IMR-90 (cell line): ENCODE measurements at places on chromosomes 7 and 10. TPM values are rescaled to one million over a fixed set of nuclear protein-coding genes. Genes with fewer than 3 reads are reported as not detected.

- no peaks in the 10 kb centered on the region for H3K4me1 ChIP-seq
- no peaks in the 10 kb centered on the region for H3K27me3 ChIP-seq
- no peak for DNase-seq
- no peaks in the 10 kb centered on the region for H3K36me3 ChIP-seq
Measured at GRCh38 chr7:42587806-42588205, 324.1 kb downstream of the C7orf25 start.

DNA sequence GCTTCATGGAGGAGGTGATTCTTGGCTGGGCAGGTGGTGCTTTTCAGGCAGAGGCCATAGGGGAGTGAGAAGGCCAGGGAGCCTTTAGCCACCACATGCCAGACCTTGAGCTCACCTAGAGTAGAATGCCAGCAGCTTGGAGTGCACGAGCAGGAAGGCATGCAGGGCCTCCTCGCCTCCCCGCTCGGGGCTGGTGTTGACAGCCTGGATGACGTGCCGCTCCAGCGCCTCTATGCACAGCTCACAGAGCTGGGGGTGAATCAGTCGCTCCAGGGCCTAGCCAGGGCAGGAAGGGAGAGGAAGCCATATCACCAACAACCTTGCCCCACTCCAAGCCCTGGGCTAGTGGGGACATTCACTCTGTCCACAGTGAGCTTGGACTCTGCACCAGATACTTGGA is 15.7 kb downstream of the HPS1 start:
- H3K4me1 ChIP-seq, result peaks cover 9% of the 10 kb centered on the region; the same call in 1 of the 2 replicates
- DNase-seq, result no peak
- H3K4me3 ChIP-seq, result no peak overlapping the region
- no peaks in the 10 kb centered on the region for H3K27me3 ChIP-seq
- H3K27ac ChIP-seq, result no peak overlapping the region
- peaks cover 62% of the 10 kb centered on the region for H3K36me3 ChIP-seq

GRCh38 chr10:62735464-62736167 is 68.9 kb upstream of the ADO start:
- H3K4me3 ChIP-seq, result no peak overlapping the region

GRCh38 chr10:114426476-114426875 is 22.2 kb upstream of the AFAP1L2 start:
- H3K27ac ChIP-seq, result no peak overlapping the region
- no peaks in the 10 kb centered on the region for H3K4me1 ChIP-seq
- H3K36me3 ChIP-seq, result no peaks in the 10 kb centered on the region
- H3K4me3 ChIP-seq, result no peak overlapping the region
- DNase-seq, result no peak

DNA sequence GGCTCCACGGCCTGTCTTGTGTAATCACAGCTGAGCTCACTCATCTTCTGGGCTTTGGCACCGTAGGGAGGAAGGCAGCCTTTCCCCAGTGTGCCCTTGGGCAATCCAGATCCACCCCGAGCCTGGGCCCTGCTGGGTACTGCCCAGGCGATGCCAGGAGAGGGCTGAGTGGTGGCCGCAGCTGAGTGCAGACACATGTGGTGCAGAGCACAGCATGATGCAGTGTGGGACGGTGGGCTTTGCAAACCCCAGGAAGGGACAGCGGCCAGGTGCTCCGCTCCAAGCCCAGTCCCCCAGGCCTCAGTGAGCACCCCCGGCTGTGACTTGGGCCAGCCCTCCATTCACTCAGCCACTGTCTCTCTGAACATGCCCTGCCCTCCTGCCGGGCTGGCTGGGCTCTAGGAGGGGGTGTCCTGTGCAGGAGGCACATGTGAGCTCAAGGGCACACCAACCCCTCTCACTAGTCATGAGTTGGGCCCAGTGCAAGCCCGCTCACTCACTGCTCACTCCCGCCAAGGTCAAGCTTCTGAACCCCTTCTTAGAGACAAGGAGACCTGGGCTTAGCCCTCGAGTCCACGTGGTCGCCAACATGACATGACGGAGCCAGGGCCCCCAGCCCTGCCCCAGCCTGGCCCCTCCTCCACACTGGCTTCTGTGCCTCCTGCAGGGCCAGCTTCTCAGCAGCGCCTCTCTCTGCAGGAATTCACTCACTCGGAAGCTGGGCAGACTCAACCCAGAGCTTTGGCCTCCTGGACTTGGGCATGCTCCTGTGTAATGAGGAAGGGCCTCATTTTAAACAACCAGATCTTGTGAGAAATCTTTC is 77.5 kb upstream of the INSIG1 start:
- DNase-seq, result no peak
- H3K4me1 ChIP-seq, result peaks cover 3% of the 10 kb centered on the region; the same call in 1 of the 2 replicates
- H3K27ac ChIP-seq, result no peak overlapping the region

DNA sequence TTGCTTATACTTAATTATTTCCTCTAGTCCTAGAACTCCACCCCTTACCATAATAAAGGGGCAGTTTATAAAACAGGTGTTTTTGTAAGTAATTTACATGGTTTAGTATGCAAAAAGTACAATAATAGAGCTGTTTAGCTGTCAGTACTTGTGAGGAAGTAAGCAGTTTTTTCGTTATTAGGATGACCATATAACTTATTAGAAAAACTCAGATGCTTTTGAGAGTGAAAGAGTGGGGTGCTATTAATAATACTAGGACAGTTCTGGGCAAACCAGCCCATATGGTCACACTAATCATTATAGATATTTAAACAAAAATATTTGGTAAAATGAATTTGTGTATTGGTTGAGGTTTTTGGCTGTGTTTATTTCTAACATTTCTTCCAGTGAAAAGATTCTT is 201.9 kb upstream of the KAT6B start:
- H3K4me3 ChIP-seq, result no peak overlapping the region
- DNase-seq, result no peak
- H3K4me1 ChIP-seq, result no peaks in the 10 kb centered on the region
- H3K36me3 ChIP-seq, result no peaks in the 10 kb centered on the region

DNA sequence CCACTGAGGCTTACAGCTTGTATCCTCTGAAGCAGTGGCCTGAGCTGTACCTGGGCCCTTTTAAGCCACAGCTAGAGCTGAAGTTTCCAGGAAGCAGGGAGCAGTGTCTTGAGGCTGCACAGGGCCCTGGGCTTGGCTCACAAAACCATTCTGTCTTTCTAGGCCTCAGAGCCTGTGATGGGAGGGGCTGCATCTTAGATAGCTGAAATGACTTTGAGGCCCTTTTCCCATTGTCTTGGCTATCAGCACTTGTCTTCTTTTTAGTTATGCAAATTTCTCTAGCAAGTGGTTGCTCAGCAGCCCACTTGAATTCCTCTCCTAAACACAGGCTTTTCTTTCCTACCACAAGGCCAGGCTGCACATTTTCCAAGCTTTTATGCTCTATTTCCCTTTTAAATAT is 864.2 kb downstream of the REEP3 start:
- H3K4me3 ChIP-seq, result no peak overlapping the region
- H3K27ac ChIP-seq, result no peak overlapping the region
- no peaks in the 10 kb centered on the region for H3K27me3 ChIP-seq
- DNase-seq, result no peak
- H3K4me1 ChIP-seq, result no peaks in the 10 kb centered on the region

- no peak overlapping the region for H3K4me3 ChIP-seq
- H3K4me1 ChIP-seq, result peaks cover 6% of the 10 kb centered on the region; the same call in 1 of the 2 replicates
- no peaks in the 10 kb centered on the region for H3K27me3 ChIP-seq
- H3K27ac ChIP-seq, result no peak overlapping the region
- DNase-seq, result peak; percentile 52
Measured at GRCh38 chr7:138889582-138890498, 91.3 kb downstream of the KIAA1549 start.

GRCh38 chr7:94414980-94415379 is 20.3 kb downstream of the COL1A2 start:
- peaks cover 30% of the 10 kb centered on the region for H3K4me1 ChIP-seq
- no peaks in the 10 kb centered on the region for H3K27me3 ChIP-seq
- no peak for DNase-seq
- no peak overlapping the region for H3K4me3 ChIP-seq

DNA sequence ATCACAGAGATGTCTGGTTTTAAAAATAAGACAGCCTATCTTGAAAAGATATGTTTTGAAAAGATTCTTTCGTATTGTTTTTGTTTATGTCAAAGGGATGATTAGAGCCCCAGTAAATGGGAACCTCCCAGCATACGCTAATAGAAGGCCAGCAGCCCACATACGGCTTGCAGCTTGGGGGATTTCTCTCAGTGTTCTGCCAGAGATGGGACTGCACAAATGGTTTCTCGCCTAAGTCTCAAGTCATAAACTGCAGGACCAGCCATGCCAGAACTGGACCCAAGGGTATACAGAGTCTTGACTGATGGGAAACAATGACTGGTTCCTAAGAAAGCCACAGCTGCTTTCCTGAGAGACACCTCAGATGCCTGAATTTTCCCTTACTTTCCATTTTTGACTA is 306.9 kb upstream of the DGKB start:
- H3K4me1 ChIP-seq, result no peaks in the 10 kb centered on the region
- no peak overlapping the region for H3K27ac ChIP-seq
- no peaks in the 10 kb centered on the region for H3K27me3 ChIP-seq
- no peaks in the 10 kb centered on the region for H3K36me3 ChIP-seq
- H3K4me3 ChIP-seq, result no peak overlapping the region

- peak; percentile 8 for DNase-seq
- no peak overlapping the region for H3K4me3 ChIP-seq
- no peaks in the 10 kb centered on the region for H3K4me1 ChIP-seq
- H3K27ac ChIP-seq, result no peak overlapping the region
- no peaks in the 10 kb centered on the region; the same call in 1 of the 2 replicates for H3K27me3 ChIP-seq
- H3K36me3 ChIP-seq, result no peaks in the 10 kb centered on the region
Measured at GRCh38 chr10:15898046-15898445, 37.7 kb upstream of the MINDY3 start.

DNA sequence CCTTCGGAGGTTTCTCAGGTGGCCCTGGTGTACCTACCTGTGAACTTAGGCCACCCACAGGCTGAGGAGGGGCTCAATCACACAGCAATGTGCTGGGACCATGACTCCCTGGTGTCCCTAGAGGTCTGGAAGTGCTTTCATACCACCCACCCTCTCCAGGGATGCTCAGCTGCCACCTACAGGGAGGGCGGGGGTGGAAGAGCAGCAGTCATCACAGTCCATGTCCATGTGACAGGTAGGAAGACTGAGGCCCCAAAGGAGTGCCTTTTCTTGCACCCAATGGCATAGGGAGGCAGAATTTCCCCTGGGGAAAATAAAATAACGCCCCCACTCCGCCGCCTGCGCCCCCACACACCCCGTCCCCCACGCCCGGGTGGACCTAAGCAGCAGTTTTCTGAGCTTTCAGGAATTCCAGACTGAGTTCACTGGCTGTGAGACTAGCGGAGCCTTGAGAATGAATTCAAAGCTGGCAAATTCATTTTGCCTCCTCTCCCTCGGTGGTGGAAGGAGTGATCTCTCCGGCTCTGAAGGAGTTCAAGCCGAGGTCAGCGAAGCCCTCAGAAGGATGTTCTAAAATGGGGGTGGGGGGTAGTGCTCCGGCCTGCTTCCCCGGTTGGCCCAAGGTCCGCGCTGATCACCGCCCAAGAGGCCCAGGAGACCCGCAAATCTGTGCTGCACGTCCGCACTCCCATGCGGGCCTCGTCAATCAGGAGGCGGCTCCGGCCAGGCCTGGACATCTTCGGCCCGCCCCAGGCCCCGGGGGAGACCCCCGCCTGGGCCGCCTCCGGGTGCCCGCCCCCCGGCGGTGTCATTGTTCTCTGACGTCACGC is 2.1 kb upstream of the ZMIZ1 start:
- DNase-seq, result peak; percentile 35
- H3K4me3 ChIP-seq, result peak overlapping the region; percentile 42
- peak overlapping the region; percentile 78 for H3K27ac ChIP-seq
- H3K36me3 ChIP-seq, result no peaks in the 10 kb centered on the region
- no peaks in the 10 kb centered on the region for H3K27me3 ChIP-seq

DNA sequence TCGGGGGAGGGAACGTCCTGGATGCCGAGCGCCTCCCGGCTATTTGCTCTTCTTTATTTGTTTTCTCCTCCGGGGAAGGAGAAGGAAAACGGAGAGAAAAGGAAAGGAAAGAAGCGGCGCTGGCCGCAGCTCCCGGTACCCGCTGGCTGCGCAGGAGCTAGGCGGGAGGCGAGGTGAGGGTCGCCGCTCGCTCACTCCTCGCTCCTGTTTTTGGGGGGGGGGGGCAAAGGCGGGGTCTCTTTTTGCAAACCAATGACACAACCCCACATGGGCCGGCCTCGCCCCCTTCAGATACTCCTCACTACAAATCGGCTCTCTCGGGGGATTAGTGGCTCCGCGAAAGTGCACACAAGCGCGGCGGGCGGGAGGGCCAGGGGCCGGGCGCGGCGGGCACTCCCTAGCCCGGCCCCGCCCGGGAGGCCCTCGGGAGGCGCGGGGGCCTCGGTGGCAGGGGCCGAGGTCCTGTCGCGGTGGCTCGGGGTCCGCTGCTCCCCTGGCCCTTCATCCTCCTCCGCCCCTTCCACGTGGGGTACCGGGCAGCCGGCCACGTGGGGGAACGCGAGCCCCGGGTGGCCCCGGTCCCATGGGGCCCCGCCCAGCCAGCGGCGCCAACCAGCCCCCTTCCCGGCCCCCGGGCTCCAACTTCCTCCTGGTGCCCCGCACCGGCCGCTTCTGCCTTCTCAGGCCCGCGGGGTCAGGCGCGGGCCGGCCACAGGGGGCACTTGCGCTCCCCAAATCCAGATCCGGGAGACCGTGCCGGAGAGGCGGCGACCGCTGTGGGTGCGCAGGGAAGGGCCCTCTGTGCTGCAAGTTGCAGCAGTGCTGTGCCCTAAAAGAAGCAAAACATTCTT is 718 bp upstream of the CTBP2 start:
- peak; percentile 85 for DNase-seq
- no peaks in the 10 kb centered on the region for H3K36me3 ChIP-seq
- H3K4me1 ChIP-seq, result peaks cover 7% of the 10 kb centered on the region; the same call in 1 of the 2 replicates
- H3K27me3 ChIP-seq, result no peaks in the 10 kb centered on the region
- H3K27ac ChIP-seq, result peak overlapping the region; percentile 84
- H3K4me3 ChIP-seq, result peak overlapping the region; percentile 98

Gene CXCL12
- total RNA-seq, result 15.8 and 16.9 TPM in 2 replicates

Gene HMX2
- total RNA-seq, result not detected in 2 replicates

Gene ANKMY2
- total RNA-seq, result 41.9 and 43.6 TPM in 2 replicates

Gene STK31
- not detected in 2 replicates for total RNA-seq

Gene OGDHL
- total RNA-seq, result under 0.01 and 0.18 TPM in 2 replicates

Gene PODXL
- 1.3 and 1.4 TPM in 2 replicates for total RNA-seq

Gene RAMP3
- total RNA-seq, result not detected in 2 replicates

Gene BHLHA15
- not detected in 2 replicates for total RNA-seq

Gene KLLN
- total RNA-seq, result 0.36 and 0.56 TPM in 2 replicates

Gene MBL2
- not detected in 2 replicates for total RNA-seq

Gene NDUFB8
- total RNA-seq, result 98.3 and 99.1 TPM in 2 replicates
